Upper lobe of left lung (tissue), 6 donors: ENCODE measurements at places on chromosomes 3 and 15. TPM values are rescaled to one million over a fixed set of nuclear protein-coding genes. Genes with fewer than 3 reads are reported as not detected.
A peak's percentile ranks its signal among the peaks of the same experiment; 100 is the strongest.

GRCh38 chr3:18127174-18127858, 297.8 kb downstream of the SATB1 start:
- H3K36me3 ChIP-seq, result no peaks in the 10 kb centered on the region
- H3K4me3 ChIP-seq, result no peak overlapping the region
- no peaks in the 10 kb centered on the region for H3K4me1 ChIP-seq
- DNase-seq, result no peak
- H3K27ac ChIP-seq, result no peak overlapping the region

Gene PKM
- total RNA-seq, result 350 TPM

Gene SLC2A2
- total RNA-seq, result 0.13 TPM

Gene OXNAD1
- total RNA-seq, result 10.3 TPM

Gene ZNF860
- total RNA-seq, result 1.0 TPM

Gene ADPGK
- total RNA-seq, result 71.5 TPM

- no peaks in the 10 kb centered on the region for H3K27me3 ChIP-seq
- DNase-seq, result no peak
- H3K4me3 ChIP-seq, result no peak overlapping the region
- H3K4me1 ChIP-seq, result peaks cover 16% of the 10 kb centered on the region
These were observed 42.9 kb downstream of the ARNT2 start for GRCh38 chr15:80447077-80447476.

Gene SEMA3G
- total RNA-seq, result 27.1 TPM

DNA sequence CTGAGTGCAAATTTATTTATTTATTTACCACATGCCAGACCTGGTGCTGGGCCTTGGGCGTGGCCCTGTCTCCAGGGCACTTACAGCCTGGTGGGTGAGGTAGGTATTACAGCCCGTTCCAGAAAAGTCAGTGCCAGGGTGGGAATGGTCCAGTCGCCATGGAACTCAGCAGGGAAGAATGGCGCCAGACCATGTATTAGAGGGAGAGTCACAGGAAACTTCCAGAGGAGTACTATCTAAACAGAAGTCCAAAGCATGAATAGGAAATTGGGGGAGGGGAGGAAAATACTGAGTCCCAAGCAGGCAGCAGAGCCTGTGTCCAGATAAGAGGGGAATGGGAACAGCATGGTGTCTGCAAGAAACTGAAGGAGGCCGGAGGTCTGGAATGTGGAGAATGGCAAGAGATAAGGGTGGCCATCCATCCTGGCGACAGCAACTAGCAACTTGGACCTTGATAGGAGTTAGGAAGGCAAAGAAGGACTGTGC, 27.0 kb downstream of the SH3BP5 start:
- peak; percentile 18 for DNase-seq
- no peaks in the 10 kb centered on the region for H3K27me3 ChIP-seq
- peaks cover 32% of the 10 kb centered on the region for H3K36me3 ChIP-seq
- H3K4me1 ChIP-seq, result peaks cover 69% of the 10 kb centered on the region

Gene ARMC8
- 46.9 TPM for total RNA-seq

DNA sequence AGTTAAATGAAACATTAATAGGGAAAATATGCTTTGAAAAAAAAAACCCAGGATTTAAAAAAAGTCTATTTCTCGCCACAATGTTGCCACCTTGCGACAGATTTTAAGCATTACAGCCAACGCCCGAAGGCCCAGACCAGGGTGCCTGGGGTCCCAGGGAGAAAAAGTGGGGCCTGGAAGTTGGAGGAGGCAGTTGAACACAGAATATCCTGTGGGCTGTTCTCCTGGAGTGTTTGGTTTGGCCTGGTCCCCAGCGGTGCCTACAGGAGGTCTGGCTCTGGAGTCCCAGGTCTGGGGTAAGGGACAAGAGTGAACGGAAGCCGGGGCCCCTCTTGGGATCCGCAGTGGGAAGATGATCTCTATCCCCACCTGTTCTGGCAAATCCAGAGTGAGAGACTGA, 3.4 kb downstream of the RNU6-1 start:
- peaks cover 2% of the 10 kb centered on the region for H3K27me3 ChIP-seq
- DNase-seq, result no peak
- H3K27ac ChIP-seq, result no peak overlapping the region
- peak overlapping the region; percentile 53 for H3K4me3 ChIP-seq

- no peaks in the 10 kb centered on the region for H3K4me1 ChIP-seq
- DNase-seq, result peak; percentile 16
- no peaks in the 10 kb centered on the region for H3K27me3 ChIP-seq
- no peak overlapping the region for H3K4me3 ChIP-seq
- H3K27ac ChIP-seq, result no peak overlapping the region
- no peaks in the 10 kb centered on the region for H3K36me3 ChIP-seq
These were observed 20.0 kb upstream of the PRR23E start for GRCh38 chr3:127172781-127173515.

- no peaks in the 10 kb centered on the region for H3K4me1 ChIP-seq
- no peaks in the 10 kb centered on the region for H3K36me3 ChIP-seq
- H3K27me3 ChIP-seq, result no peaks in the 10 kb centered on the region
- no peak overlapping the region for H3K4me3 ChIP-seq
- DNase-seq, result no peak
These were observed 273.2 kb upstream of the TOPAZ1 start for GRCh38 chr3:43968465-43968864.
